Dorsolateral prefrontal cortex (tissue), 122 donors: ENCODE measurements at places on chromosomes 7 and 10. TPM values are rescaled to one million over a fixed set of nuclear protein-coding genes. Genes with fewer than 3 reads are reported as not detected.

DNA sequence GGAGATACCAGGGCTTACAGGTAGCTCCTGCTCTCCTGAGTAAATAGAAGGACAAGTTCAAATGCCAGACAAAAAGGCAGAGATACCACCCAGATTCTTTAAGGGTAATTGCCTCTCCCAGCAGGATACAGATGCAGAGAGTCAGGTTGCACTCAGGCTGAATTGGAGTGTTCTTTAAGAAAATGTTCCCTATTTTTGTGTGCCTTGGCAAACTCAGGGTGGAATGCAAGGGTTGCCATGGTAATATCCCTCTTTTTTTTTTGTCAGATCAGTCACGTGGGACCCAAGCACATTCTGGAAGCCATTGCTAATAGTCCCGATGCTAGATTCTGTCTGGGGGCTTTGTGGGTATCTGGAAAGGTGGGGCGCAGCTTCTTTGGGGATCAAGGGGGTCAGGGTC lies 628.0 kb downstream of the CALN1 start:
- no peak for DNase-seq

GRCh38 chr10:43653746-43654145 lies 5.1 kb upstream of the ZNF32 start:
- no peak for DNase-seq

- DNase-seq = no peak
Observed at GRCh38 chr10:15856328-15857015, 3.8 kb downstream of the MINDY3 start.

NCF1 gene
- 1.4 TPM for total RNA-seq

MTURN gene
- total RNA-seq = 571 TPM

TBC1D12 gene
- total RNA-seq = 19.5 TPM
